Activated effector memory CD4-positive, alpha-beta T cell treated with Interleukin-2 at 50 U/mL for 16 hours (primary cell): ENCODE measurements at places on chromosomes 1 and 21.

GRCh38 chr21:33042812-33043211 lies 17.1 kb downstream of the OLIG2 start:
- DNase-seq: no peak

DNA sequence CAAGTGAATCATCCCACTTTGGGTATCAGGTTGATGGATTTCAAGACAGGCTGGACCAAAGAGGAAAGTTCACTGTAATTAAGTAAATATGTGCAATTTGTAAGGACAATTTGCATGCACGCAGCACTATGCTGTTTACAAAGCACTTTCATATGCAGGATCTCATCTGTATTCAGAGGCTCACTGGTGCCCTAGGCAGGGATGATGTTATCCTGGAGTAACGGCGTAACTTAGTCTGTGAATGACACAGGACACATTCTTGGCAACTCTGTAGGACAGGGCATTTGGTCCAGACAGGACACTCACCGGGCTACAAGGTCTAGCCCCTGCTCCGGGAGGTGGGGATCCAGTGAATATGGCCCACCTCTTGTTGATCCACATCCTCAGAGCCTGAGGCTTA lies 365.4 kb upstream of the DUSP10 start:
- no peak for DNase-seq

GRCh38 chr1:36175137-36176095 lies 19.5 kb downstream of the MAP7D1 start:
- DNase-seq: no peak

DNA sequence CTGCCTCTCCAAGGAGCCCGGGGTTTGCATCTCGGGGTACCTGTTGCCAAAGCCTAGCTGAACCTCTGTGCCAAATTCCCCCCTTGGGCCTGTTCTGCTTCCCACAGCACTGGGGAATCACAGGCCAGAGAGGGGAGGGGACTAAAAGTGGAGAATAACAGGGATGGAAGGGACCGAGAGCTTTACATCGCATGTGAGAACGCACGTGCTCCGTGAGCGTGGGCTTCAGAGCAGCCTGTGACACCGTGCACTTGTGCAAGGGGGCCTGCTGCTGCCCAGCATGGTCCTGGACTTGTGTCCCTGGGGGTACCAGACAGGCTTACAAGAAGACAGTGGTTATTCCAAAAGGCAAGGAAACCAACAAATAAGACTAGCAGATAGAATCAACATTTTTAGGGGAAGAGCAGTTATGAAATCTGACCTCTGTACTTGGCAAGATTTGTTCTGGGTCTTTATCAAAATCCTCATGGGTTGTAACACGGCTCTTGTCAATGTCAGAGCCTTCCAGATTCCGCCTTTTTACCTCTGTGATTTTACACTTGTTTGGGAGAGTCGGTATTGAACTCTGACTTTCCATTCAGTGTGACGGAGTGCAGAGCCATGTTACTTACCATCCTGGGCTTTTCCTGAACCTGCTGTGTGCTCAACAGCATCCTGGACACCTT lies 36.2 kb upstream of the TNFRSF1B start:
- DNase-seq: no peak

DNA sequence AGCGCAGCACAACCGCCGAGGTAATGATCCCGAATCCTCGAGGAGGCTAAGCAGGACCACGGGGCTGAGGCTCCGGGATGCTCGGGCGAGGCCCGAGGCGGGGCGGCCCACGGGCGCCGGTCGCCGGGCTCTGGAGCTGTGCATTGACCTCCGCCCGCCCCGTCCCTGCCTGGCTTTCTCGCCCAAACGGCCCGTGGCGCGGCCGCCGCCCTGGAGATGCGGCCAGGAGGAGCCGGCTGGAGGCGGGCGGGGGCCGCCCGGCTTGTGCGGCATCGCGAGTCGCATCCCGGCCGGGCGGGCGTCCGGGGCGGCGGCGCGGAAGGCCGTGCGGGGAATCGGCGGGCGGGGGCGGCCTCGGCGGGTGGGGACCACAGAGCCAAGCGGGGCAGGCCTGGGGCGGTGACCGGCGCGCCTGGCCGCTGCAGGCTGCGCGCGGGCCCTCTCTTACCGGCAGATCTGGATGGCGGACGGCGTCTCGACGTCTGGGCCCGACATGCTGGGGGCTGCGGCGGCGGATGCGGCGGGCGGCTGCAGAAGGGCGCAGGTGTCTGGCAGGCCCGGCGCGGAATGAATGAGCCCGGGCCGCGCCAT lies 663 bp downstream of the ACOT7 start:
- DNase-seq: no peak

DNA sequence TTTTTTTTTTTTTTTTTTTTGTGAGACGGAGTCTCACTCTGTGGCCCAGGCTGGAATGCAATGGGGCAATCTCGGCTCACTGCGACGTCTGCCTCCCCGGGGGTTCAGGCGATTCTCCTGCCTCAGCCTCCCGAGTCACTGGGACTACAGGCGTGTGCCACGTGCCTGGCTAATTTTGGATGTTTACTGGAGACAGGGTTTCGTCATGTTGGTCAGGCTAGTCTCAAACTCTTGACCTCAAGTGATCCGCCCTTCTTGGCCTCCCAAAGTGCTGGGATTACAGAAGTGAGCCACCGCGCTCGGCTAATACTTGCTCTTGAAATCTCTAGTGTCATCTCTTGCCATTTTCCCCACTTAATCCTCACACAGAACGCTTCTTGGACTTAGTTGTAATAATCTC lies 1.1 kb upstream of the SYCP1 start:
- DNase-seq: no peak

- no peak for DNase-seq
Measured at GRCh38 chr1:185566995-185567394, 167.2 kb upstream of the HMCN1 start.
